ENCODE measurements at places on chromosomes 11 and 22.

- peak; percentile 45 for DNase-seq
Measured at GRCh38 chr11:62439785-62440602, 21.2 kb downstream of the SCGB1A1 start.

DNA sequence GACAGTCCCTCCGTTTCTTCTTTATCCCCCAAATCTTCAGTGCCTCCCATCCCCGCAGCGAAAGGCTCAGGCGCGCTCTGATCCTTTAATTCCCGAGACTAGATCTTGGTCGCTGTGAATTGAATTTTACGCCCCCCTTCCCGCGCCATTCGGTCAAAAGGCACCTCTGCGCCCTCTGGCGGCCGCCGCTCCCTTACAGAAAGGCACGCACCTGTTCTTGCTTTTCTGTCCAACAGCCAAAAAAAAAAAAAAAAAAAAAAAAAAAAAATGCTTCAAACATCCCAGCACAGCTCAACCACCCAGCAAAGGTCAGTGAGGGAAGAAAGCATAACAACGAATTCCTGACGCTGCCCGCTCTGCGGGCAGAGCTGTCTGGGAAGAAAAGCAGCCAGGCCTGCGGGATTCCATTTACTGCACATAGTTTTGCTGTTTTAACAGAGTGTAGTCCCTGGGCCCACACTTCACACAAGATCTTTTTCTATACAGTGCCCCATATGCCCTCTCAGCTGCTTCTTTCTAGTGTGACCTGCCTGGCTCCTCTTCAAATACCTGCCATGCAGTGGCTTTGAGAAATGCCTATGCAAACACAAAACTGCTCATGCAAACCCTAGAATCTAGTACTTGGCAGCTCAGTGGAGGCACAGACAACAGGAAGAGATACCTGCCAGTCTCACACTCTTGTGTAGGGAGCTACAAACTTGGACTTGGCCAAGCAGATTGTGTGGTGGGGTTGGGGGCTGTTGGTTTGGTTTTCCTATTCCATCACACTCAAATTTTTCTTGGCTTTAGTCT is 1.3 kb upstream of the ESAM start:
- peak; percentile 27 for DNase-seq

GRCh38 chr11:57639321-57640067 is 10.2 kb downstream of the YPEL4 start:
- DNase-seq = no peak

GRCh38 chr22:41808400-41808799 is 7.9 kb downstream of the CCDC134 start:
- DNase-seq = no peak

DNA sequence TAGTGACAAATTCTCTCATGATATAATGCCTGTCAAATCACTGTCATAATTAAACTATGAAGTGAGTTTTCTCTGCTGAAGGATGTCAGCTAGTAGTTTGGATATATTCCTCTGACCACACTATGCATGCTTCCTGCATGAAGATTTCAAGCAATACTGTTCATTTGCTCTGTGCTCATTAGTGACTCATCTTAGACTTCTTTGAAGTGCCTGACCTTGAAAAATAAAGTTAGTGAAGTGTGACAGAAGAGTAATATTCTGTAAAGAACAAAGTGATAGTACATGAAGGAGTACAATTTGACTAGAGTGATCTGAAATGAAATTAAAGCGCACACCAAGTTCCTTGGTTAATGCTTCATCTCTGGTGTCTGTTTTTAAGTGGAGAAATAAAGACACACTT is 629.5 kb upstream of the ANO3 start:
- DNase-seq = no peak

- peak; percentile 47 for DNase-seq
Measured at GRCh38 chr11:911031-911889, 650 bp upstream of the CHID1 start.

DNA sequence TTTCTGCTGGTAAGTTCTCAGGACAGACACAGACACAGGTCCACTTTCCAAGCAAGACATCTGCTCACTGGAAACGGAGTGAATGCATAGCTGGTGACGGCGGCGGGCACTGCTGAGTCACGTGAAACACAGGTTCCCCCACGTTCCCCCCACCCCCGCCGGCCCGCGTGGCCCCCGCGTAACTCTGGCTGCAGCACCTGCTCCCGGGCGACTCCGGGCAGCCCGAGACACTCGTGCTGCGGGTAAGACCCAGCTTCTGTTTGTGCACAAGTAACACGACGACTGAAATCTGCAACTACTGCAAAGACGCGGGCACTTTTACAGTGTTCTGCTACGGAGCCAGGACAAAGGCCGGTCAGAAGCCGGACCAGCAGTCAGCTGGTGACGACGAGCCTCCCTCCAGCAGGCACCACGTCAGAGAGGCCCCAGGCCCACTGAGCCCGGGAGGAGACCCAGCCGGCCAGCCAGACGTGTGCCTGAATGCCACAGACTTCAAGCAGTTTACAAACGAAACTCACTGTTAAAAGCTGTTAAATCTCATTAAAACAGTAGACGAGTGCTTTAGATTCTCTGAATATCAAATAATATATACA is 12.9 kb upstream of the ARFGAP3 start:
- no peak for DNase-seq

DNA sequence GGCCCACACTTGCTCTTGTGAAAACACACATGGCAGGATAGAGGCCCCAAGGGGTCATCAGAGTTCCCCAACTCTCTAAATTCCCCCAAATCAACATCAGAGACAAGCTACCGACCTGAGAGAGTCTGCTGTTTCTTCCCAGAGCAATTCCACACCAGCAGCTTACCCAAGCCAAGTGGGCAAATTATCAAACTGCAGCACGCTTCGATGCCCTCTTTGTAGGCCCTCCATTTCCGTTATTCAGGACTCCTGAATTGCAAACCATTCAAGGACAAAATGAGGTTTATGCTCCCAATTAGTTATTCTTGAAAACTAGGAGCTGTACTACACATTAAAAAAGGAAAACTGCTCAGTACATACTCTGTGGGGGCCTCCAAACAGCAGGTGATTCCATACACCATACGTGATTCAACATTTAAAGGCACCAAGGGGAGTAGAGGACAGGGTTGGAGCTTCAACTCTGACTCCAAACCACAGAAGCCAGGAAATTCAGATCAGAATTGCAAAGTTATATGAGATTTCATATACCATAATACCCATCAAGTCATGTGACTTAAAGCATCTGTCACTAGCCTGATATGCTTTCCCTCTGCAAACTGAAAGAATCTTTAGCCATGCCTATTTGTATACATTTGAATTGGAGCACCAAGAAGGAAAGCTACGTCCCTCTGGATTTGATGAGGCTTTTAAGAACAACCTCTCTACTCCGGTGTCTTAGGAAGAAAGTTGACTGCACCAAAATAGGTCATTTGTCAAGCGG is 234.8 kb downstream of the CADM1 start:
- no peak for DNase-seq

GRCh38 chr11:119692540-119692820 is 36.5 kb downstream of the NECTIN1 start:
- no peak for DNase-seq

DNA sequence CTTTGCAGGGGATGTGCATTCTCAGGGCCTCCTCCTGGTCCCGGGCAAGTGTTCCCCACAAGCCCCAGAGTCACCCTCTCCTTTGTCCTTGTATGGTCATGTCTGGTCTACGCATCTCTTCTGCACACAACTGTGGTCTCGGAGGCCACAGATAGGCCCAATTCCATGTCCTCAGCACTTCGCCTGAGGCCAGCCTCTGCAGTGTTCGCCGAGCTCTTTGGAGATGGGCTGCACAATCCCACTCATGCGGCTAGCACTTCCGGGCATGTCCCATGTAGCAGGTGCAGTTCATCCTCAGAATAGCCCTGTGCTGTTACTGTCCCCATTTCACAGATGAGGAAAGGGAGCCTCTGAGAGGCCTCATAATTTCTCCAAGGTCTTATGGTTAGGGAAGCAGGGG is 7.6 kb downstream of the PARVG start:
- no peak for DNase-seq

Data from MV-4-11 (cell line).